Kidney epithelial cell (primary cell): ENCODE measurements at places on chromosomes 2 and 18. TPM values are rescaled to one million over a fixed set of nuclear protein-coding genes. Genes with fewer than 3 reads are reported as not detected.

DNA sequence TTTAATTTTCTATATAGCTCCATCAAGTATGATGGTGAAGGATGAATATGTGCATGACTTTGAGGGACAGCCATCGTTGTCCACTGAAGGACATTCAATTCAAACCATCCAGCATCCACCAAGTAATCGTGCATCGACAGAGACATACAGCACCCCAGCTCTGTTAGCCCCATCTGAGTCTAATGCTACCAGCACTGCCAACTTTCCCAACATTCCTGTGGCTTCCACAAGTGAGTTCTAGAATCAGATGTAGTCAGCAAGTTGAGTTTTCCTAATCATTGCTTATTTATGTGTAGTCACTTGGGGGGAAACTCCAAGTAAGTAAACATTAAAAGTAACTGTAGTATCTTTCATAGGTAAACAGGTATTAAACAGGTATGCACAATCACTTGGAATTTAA is 24.8 kb downstream of the SMAD4 start:
- DNase-seq: no peak

NYAP2 gene
- not detected in 2 replicates for total RNA-seq

DNA sequence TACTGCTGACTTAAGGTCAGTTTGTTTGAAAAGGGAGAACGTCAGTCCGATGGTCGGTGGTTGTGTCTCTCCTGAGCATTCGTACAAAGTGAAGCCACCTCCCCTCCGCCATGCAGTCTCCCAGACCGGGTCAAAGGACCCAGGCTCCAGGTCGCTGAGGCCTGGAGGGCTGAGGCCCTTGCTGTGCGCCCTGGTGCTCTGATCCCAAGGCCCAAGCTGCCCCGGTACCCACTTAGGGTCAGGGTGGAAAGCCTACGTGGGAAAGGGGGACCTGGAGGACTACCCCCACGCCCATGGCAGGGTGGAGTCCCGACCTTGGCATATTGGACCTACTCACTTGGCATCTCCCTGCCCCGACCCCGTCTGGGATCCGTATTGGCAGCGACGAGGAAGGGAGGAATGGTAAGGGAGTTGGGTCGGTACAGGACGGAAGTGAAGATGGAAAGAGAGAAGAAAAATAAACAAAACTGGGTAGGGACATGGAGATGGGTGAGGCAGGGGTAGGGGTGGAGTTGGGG is 8.0 kb upstream of the SIX3 start:
- DNase-seq: no peak

GRCh38 chr2:105324732-105325131 is 4.8 kb downstream of the TGFBRAP1 start:
- no peak for DNase-seq

DNA sequence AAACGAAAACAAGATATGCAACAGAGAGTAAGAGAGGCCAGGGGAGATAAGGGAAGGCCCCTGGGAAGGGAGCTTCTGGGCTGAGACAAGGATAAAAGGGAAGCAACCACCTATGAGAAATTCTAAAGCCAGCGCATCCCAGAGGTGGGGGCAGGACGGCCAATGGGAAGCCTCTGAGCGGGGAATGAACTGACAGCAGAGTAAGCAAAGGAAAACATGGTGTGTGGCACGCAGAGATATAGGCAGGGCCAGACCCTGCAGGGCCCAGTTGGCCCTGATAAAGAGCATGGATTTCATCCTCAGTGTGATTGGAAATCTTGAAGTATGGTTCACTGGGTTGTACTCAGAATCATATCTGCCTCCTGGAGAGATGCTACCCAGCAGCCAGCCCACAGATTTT is 78.7 kb downstream of the IRS1 start:
- DNase-seq: no peak

SIX3 gene
- not detected in 2 replicates for total RNA-seq

CD8B2 gene
- not detected in 2 replicates for total RNA-seq

- DNase-seq: no peak
Measured at GRCh38 chr2:27959496-27959895, 69.0 kb downstream of the BABAM2 start.

CROCC2 gene
- not detected in 2 replicates for total RNA-seq

DNA sequence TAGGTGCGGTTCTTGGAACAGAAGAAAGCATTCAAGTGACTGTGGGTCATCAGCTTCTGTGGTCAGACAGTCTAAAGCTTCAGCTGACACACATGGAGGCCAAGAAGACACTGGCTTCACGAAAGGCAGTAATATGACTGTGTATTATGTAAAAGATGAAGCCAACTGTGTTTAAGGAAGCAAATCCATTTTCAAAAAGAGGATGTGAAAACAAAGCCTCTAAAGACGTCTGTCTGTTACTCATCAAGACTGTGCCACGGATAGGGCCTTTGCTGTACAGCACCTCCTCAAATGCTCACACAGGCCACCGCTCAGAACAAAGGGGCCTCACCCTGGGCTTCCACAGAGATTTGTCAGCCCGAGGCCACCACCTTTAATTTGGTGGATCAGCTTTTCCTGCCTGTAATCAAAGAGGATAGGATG is 21.1 kb upstream of the TMEM163 start:
- no peak for DNase-seq

DNA sequence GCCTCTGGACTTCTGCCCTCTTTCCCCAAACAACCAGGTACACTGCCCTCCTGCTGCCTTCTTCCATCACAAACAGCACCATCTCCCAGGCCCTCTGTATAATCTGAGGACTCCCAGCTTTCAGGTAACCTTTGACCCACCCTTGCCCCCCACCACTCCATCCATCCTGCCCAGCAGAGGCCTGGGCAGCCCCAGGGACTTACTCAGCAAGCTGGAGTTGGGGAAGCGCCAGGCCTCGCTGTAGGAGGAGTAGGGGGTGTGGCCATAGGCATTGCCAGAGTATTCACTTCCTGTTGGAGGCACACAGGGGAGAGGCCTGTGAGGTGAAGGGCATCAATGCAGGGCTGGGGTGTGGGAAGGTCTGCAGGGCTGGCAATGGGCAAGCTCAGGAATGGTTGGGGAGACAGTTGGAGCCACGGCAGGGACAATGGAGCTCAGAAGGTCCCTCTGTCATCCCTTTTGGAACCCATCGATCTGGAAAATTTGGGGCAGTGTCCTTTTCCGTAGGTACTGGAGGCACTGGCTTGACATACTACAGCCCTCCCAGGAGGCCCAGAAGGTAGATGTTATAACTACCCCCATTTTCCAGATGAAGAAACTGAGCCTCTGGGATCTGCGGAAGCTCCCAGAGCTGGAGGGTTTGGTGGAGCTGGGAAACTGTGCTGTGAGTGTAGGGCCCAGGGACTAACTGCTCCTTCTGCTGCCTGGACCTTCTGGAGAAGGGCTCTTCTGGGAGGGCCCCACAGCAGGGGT is 46.3 kb downstream of the PSD4 start:
- DNase-seq: no peak

UGT1A1 gene
- total RNA-seq: not detected in 2 replicates

CCDC74B gene
- 8.6 and 9.5 TPM in 2 replicates for total RNA-seq

TSGA10 gene
- 6.0 and 8.3 TPM in 2 replicates for total RNA-seq

UGT1A3 gene
- total RNA-seq: not detected in 2 replicates

DNA sequence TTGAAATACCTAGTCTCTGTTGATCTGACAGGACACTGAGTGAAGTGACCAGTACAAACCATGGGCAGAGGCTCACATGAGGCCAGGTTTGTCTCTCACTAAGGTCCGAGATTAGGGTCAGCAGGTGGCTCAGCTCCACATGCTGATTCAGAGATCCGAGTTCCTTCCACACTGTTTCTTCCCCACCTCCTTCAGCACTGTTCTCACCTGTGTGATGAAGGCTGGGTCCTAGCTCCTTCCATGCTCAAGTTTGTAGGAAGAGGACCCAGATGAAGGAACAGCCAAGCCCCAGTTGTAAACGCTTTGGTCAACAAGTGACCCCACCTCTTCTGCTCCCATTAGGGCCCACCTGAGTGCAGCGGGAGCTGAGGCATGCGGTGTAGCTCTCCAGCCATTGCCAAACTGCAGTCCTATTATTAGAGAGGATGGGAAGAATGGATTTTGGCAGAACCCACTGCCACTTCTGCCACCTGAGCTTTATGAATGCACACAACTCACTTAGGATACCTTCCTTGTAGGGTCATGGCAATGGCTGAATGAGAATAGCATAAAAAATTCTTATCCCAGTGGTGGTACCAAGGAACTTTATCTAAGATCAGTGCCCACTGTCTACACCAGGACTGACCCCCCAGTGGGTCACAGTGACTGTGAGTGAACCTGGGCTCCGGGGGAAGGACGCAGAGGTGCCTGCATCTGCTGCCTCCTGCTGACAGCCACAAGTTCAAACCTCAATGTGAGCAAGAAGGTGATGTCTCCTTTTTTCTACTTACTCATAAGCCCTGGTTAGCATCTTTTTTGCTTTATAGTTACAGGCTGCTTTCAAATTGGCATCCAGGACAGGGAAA is 324.8 kb upstream of the HS6ST1 start:
- DNase-seq: no peak

CD302 gene
- total RNA-seq: 0.92 and 1.4 TPM in 2 replicates

DNA sequence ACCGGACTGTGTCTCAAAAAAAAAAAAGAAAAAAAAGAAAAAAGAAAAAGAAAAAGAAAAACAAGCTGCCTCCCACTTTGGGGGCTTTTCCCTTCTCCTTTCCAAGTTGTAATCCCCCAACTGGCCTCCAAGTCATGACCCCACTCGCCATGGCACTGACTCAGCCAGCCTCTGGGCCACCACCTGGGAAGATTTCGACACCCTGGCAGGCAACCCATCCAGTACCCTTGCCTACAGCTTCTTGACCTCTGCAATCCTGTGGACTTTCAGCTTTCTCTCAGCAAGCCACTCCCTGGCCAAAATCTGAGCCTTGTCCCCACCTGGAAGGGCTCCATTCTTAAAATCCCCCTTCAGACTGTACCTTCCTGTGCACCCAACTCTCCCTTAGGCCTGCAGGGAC is 22.3 kb upstream of the FOSL2 start:
- no peak for DNase-seq

DNA sequence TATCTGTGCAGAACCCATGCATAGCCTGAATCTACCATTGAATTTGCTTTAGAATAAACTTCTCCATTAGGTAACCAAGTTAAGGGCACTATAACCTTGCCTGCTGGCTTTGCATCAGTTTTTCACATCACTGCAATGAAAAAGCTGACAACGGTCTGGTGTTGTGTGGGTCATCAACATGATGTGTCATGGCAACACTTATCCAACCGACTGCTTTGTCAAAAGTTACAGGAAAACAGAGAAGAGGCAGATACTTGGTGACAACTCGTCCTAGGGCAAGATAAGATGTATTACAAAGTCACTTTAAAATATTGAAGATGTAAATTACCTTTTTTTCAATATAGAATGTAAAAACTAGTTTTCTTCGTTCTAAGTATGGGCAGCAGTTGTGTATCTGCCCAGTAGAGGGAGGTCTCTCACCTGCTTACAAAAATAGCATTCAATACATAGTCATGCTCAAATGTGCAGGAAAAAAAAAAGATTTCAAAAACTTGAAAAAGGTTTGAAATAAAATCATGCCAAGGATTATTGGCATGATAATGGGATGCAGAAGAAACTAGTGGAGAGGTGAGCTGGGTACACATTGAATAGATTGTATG is 96.3 kb downstream of the EVA1A start:
- DNase-seq: no peak

GRCh38 chr18:950882-951495 is 46.3 kb downstream of the ADCYAP1 start:
- no peak for DNase-seq

IL1F10 gene
- total RNA-seq: not detected in 2 replicates

C1GALT1C1L gene
- 1.1 and 1.2 TPM in 2 replicates for total RNA-seq
